ENCODE measurements at places on chromosomes 16 and 17.

- DNase-seq: no peak
These were observed 33.6 kb downstream of the FOXL1 start for GRCh38 chr16:86611941-86612340.

- no peak for DNase-seq
These were observed 65.1 kb upstream of the TNRC6C start for GRCh38 chr17:77893144-77894044.

DNA sequence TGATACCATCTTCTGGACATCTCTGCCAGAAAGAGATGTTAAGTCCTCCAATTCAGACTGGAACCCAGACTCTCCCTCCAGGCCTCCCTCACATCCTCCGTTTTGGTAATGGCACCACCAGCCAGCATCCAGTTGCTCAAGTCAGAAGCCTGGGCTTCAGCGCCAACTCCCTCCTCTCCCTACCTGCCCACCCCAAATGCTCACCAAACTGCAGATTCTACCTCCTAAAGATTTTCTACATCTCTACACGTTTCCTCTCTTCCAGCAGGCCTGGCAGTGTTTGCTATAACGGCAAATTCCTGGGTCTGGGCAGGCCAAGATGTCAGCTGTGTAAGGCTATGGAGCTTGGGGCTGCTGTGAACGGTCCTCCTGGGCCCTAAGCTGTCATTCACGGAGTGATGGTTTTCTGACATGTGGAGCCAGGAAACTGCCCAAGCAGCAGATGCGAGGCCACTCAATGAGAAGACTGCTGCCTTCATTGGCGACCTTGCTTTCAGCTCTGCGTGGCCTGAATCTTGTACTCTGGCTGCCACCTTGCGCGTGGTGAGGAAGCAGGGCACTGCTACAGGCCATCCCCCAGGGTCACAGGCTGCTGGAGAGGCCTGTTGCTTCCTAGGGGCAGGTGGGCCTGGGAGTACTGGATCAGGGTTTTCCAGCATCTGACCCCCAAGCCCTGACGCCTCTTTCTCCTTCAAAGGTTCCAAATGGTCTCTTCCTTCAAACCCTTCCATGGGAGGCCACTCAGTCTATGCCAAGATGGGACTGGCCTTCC is 37.7 kb downstream of the TBX4 start:
- DNase-seq: no peak

DNA sequence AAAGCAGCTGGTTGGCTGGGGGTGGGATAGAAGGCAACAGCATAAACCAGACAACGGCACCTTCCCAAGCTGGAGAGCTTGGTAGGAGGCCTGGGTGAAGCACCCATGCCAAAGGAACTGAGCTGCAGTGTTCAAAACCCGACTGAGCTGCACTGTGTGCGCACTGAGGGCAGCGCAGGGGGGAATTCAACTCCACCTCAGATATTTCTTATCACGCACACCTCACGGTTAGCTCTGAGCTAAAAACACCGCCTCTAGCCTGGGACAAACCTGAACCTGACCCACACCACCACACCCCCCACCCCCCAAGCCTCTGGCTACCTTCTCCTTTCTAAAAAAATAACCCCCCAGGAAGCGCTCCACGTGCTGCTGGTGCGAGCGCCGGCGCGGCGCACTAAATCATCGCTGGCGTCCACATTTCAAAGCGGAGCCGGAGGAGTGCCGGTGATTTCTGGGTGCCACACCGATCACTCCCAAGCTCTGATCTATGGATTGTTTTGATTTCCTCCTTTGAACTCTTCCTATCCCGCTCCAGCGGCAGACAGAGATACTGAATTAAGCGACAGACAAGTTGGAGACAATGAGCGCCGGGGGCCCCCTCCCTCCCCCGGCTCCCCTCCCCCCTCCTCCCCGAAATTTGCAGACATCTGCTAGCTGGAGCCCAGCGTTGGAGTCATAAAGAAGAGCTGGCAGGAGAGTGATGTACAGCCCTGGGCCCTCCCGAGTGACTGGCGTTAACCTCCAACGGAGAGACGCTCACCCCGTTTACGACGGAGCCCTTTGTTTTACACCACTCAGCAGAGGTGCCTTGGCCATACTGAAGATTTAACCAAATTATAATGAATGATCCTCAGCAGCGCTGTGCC is 85.0 kb downstream of the NOG start:
- DNase-seq: no peak

DNA sequence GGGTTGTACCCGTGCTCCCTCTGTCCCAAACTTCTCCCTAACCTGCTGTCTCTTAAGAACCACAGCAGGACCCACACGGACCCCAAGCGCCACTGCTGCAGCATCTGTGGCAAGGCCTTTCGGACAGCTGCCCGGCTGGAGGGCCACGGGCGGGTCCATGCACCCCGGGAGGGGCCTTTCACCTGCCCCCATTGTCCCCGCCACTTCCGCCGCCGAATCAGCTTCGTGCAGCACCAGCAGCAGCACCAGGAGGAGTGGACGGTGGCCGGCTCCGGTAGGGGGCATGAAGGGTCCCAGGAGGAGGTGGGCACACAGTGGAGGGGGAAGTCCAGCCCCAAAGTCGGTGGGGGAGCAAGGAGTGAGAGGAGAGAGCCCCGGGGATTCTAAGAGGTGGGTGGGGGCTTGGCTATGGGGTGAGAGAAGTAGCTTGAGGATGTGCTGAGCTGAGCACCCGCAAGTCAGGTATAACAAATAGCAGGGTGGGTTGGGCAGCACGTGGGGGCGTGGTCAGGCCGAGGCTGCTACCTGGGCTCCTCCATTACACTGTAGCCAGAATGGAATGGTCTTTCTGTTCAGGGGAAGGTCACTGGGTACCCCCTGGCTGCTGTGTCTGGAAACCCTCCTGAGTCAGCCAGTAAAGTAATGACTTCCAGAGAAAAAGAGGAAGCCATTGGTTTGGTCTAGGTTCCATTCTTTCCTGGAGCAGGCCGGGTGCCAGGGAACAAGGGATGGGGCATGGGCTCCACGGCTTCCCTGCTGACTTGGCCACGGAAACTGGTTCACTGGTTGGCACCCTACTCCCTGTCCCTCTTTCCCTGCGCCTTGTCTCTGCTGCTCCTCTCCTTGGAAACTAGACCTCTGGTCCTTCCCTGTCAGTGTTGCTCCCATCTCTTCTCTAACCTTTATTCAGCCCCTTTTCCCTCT is 7.1 kb downstream of the PRSS53 start:
- DNase-seq: no peak

GRCh38 chr16:67674851-67675578 is 8.4 kb downstream of the C16orf86 start:
- DNase-seq: no peak

- no peak for DNase-seq
These were observed 52.8 kb downstream of the B9D1 start for GRCh38 chr17:19309701-19310100.

GRCh38 chr17:48715496-48716399 is 6.6 kb downstream of the PRAC1 start:
- DNase-seq: no peak

DNA sequence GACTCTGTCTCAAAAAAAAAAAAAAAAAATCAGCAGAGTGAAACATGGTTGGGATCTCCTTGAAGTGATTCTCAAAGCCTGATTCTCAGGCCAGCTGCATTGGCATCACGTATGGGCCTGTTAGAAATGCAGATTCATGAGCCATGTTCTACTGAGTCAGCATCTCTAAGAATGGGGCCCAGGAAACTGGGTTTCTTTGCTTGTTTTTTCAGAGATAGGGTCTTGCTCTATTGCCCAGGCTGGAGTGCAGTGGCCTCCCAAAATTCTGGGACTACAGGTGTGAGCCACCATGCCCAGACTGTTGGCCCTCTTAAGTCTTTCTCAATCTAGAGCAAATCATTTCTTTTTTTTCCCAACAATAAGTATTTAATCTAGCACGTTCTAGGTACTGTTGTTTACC is 47.7 kb downstream of the CDK12 start:
- DNase-seq: no peak

DNA sequence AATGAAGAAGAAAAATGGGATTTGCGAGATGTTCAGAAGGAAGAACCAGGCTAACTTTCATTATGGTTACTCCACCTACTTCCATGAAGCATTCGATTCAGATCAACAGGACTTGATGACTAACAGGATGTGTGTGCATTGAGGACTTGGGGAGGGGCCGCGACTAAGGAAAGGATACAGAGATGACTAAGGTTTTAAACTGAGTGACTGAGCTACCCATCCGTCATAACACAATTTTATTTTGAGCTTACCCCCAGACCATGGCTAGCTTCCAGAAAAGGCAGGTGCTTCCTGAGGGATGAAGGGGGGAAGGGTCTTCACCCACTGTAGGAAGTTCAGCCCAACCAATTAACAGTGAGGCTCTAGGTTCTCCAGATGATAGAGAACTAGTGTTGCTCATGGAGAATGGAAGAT is 2.5 kb upstream of the CDYL2 start:
- no peak for DNase-seq

DNA sequence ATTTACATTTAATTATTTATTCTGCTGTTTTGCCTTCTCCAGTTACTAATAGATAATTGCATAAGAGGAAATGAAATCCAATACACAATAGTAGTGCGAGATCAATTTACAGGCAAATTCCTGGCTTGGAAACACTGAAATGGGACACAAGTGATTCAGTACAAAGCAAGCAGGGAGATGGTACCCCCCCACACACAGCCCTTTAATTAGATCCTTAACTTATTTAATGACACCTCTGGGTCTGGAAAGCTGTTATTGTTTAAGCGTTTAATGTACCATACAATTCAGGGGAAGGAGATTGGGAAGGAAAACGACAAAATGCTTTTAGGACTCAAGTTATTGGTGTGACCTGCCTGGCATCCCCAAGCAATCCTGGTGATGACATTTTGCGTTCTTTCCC is 318.2 kb downstream of the NPIPA8 start:
- DNase-seq: no peak

All from T-helper 17 cell (primary cell).